ENCODE measurements at places on chromosomes 5 and 9.

- no peak for DNase-seq
Observed at GRCh38 chr5:172843825-172844576, 9.9 kb downstream of the ERGIC1 start.

- DNase-seq, result no peak
Observed at GRCh38 chr9:123642291-123643278, 286.6 kb downstream of the CRB2 start.

DNA sequence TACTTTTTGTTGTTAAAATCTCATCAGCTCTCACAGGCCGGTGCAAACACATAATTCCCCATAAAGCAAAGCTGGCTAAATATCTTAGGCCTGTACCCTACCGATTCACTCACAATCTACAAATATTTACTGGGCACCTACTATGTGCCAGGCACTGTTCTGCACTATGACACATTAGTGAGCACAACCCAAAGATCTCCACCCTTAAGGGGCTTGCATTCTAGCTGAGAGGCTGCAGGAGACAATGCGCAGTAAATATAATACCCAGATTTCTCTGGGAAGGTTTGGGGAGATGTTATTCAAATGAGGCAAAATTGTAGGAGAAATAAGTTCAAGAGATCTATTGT is 53.7 kb downstream of the FNBP1 start:
- DNase-seq, result no peak

DNA sequence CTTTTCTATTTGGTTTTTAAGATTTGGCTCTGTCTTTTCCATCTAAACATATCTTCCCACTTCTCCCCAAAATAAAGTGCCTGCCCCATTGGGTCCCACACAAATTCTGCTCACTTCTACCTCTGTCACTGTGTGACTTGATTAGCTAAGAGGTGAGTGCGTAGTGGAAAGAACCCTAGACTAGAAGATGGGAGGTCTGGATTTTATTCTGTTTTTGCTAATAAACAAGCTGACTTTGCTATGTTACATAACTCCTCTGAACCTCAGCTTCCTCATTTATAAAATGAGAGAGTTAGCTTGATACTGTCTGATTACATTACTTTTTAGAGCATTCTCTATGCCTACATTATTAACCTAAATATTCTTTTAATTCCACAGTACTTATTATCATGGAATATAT is 51.3 kb upstream of the PTGER4 start:
- DNase-seq, result no peak

- no peak for DNase-seq
Observed at GRCh38 chr5:88090506-88090905, 178.1 kb downstream of the TMEM161B start.

GRCh38 chr5:26884481-26884880 is 153.9 kb downstream of the CDH9 start:
- DNase-seq, result no peak

GRCh38 chr5:162529886-162530285 is 462.3 kb downstream of the GABRG2 start:
- DNase-seq, result no peak

DNA sequence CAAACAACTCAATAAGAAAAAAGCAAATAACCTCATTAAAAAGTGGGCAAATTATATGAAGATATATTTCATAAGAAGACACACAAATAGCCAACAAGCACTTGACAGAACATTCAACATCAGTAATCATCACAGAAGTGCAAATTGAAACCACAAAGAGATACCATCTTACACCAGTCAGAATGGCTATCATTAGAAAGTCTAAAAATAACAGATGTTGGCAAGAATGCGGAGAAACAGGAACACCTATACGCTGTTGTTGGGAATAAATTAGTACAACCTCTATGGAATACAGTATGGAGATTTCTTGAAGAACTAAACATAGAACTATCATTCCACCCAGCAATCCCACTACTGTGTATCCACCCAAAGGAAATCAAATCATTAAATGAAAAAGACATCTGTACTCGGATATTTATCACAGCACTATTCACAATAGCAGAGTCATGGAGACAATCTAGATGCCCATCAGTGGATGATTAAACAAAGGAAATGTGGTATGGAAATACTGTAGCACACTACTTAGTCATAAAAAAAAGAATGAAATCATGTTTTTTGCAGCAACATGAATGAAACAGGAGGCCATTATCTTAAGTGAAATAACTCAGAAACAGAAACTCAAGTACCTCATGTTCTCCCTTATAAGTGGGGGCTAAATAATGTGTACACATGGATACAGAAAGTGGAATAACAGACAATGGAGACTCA is 106.8 kb upstream of the FST start:
- no peak for DNase-seq

DNA sequence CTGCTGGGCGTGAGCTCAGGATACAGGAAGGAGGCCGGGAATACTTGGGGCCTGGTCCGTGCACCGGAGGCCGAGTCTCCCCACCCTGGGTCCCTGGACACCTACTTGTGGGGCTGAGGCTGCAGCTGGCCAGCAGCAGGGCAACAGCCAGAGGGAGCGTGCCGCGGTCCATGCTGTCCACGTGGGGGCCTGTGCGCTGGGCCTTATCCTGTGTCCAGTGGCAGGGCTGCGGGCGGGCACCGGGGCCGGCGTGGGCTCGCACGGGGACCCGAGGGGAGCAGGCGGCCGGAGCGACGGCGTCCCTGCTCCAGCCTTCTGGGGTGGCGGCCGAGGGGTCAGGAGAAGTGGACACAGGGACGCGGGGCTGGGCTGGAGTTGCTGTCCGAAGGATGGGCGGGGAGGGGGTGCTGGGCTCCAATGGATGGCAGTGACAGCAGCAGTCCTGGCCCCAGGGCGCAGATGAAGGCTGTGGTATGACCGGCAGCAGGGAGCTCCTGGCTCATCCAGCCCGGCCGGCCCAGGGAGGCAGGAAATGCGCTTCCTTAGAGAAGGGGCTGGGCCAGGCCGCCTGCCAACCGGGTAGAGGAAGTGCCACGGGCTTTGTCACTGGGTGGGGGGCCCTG is at the start of gene ENG:
Gene ENG (minus strand): TSS at position 475 of the 623 bp plus-strand sequence. CDS start 303 bp downstream, at position 172.
- DNase-seq, result no peak

DNA sequence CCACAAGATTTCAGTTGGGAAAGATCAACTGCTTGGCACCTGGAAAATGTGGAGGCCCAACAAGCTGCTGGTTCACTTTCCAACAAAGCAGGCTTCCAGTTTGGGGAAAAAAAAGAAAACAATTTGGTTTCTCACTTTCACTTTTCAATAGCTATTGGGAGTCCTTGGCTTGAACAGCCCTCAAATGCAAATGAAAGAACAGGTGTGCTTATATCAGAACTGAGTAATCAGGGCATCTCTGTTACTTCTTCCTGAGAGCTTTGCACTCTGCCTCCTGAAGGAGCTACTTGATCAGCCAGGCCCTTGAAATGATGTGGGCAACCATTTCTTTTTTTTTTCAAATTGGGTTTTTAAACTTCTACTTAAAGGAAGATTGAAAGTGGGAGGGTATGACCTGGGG is 73.5 kb downstream of the MFAP3 start:
- DNase-seq, result no peak

DNA sequence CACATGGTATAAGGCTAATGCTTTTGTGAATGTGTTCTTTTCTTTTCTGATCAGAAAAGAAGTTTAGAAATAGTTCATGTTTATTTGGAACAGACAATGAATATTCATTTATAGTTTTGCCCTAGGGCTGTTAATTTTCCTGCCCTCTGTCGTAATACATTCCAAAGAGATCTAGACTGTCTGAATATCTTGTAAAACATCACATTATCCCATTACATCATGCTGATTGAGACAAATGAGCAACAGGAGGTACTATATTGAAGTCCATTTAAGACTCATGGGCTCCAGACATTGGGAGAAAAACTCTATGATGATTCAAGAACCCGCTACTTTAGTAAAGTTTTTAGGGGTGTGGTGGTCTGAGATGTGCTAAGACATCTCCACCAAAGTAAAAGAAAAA is 121.2 kb upstream of the MAP1B start:
- no peak for DNase-seq

DNA sequence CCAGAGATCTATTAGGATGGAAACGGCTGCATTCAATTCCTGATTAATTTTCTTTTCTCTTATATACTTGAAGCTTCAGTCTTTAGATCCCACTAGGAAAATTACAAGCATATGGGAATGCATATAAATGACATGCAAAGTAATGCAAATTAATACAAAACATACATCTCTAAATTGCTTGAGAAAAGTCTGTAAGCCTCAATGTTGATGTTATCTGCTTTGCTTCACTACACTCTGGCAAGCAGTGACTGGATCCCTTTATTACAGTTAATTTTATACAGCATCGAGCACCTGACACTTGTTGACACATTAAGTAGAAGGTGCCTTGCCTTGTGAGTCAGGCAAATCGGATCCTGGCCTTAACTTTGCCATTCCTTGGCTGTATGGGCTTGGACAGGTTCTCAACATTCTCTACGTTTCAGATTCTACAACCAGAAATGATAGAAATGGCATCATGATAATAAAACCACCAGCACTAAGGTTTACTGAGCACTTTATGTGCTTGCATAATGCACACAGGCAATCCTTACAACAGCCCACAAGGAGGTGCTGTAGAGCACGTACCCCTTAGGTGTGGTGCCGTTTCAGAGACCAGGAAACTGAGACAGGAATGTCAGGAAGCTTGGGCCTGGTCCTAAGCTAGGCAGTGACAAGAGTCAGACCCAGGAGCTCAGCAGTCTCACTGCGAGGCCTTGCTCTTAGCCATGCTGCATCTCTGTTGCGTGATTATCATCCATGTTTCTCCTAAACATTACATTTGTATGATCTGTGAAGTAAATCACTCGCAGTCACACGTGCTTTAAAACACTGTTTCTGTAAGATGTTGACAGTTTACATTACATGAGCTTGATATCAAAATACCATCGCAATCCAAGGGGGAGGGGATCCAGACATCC is 2.7 kb downstream of the GCNT4 start:
- peak; percentile 52 for DNase-seq

DNA sequence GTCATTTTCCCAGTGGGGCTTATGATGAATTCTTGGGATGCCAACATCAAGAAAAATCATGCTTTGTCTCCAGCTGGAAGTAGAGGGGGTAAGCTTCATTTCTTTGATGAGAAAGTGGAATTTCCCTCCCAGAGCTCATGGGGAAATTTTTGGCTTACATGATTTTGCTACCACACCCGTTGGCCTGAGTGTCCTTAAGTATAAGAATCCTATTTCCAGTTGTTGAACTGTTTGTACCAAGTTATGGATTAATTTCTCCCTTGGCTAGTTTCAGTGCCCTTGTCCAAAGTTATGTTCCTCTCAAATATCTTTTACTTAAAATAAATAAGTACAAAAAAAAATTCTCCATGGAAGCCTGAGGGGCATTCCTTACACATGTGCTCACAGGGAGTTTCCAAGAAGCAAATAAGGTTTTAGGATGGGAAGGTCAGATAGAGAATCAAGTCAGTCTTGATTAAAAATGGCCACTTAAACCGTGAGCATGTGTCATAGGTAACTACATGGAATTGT is 82.3 kb downstream of the PTCD2 start:
- DNase-seq, result no peak

DNA sequence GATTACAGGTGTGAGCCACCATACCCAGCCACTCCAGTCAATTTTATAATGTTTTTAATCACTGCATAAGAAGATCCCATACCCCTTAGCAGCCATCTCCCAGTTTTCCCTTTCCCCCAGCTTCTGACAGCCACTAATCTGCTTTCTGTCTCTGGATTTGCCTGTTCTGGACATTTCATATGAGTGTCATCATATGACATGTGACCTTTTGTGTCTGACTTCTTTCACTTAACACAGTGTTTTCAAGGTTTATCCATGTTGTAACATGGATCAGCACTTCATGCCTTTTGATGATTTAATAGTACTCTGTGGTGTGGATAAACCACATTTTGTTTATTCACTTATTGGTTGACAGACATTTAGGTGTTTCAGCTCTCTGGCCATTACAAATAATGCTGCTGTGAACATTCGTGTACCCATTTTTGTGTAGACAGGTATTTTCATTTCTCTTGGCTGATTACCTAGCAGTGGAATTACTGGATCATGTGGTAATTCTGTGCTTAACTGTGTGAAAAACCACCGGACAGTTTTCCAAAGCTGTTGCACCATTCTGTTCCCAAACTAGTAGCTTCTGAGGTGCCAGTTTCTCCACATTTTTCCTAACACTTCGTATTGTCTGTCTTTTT is 8.6 kb downstream of the SUSD3 start:
- DNase-seq, result no peak

GRCh38 chr9:16184964-16185646 is 632.3 kb downstream of the CCDC171 start:
- no peak for DNase-seq

DNA sequence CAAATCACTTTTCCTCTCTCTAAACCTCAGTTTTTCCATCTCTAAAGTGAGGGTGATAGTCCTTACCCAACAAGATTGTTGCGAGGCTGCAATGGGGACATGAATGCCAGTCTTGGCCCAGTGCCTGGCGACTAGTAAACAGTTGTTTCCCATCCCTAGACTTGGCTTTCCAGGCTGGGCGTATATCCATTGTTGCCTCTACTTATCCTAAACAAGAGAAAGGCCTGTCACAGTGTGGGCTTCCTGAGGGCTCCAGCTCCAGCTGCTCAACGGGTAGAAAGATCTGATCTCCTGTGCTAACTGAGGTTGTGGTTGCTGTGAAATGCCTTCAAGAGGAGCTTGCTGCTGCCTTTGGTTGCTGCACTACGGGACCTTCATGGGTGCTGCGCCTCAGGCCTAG is 142.0 kb downstream of the NSG2 start:
- no peak for DNase-seq

DNA sequence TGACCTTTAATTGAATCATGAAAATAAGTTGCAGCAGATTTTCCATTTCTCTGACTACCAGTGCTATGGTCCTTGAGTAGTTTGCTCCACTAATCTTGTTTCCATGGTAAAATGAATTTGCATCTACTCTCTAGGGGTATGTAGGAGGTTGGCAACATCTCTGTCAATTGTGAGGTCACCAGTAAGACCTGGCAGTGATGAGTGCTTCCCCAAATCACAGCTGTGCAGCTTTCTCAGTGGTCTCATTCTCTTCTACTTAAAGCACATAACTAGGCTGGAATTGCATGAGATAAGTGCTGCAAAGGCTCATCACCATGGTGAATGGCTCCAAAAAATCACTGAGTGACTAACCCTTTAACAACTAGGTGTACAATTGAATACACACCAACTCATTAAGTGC is 36.3 kb downstream of the ADAMTS19 start:
- no peak for DNase-seq

DNA sequence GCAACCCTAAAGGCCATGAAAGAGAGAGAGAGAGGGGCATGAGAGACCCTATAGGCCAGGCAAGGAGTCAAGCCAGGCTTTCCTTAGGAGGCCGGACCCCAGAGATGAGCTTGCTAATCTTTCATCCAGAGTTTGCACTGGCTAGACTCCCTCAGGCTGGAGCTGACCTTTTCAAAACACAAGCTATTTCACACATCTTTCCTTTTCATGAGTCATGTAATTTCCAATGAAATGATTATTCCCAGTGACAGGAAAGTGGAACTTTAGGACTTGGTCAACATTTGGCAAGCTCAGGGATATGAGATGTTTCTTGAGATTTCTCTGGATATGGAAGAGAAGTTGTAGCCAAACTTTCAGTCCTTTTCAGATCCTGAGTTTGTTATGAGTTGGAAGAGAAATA is 117.7 kb downstream of the TARS1 start:
- DNase-seq, result no peak

Data from activated T-cell treated with anti-CD3 and anti-CD28 coated beads for 24 hours (primary cell).